ENCODE measurements at places on chromosomes 7 and 10. TPM values are rescaled to one million over a fixed set of nuclear protein-coding genes. Genes with fewer than 3 reads are reported as not detected.

Gene CTAGE8
- total RNA-seq, result 0.04 TPM

Gene LRRN3
- not detected for total RNA-seq

Gene LLCFC1
- not detected for total RNA-seq

Gene EGR2
- 0.04 TPM for total RNA-seq

Gene OPALIN
- total RNA-seq, result not detected

Gene HOXA3
- total RNA-seq, result 0.66 TPM

Data from pulmonary artery endothelial cell (primary cell).